ENCODE measurements at places on chromosomes 16 and 17. TPM values are rescaled to one million over a fixed set of nuclear protein-coding genes. Genes with fewer than 3 reads are reported as not detected.

The SOX8 gene
- 1.3 TPM for total RNA-seq

The ZPBP2 gene
- not detected for total RNA-seq

The TP53TG3F gene
- not detected for total RNA-seq

The KRTAP2-2 gene
- not detected for total RNA-seq

The MPO gene
- total RNA-seq: 0.16 TPM

The NT5C gene
- 15.7 TPM for total RNA-seq

- DNase-seq: peak; percentile 65
These were observed 955 bp downstream of the ACLY start for GRCh38 chr17:41917679-41918313.

DNA sequence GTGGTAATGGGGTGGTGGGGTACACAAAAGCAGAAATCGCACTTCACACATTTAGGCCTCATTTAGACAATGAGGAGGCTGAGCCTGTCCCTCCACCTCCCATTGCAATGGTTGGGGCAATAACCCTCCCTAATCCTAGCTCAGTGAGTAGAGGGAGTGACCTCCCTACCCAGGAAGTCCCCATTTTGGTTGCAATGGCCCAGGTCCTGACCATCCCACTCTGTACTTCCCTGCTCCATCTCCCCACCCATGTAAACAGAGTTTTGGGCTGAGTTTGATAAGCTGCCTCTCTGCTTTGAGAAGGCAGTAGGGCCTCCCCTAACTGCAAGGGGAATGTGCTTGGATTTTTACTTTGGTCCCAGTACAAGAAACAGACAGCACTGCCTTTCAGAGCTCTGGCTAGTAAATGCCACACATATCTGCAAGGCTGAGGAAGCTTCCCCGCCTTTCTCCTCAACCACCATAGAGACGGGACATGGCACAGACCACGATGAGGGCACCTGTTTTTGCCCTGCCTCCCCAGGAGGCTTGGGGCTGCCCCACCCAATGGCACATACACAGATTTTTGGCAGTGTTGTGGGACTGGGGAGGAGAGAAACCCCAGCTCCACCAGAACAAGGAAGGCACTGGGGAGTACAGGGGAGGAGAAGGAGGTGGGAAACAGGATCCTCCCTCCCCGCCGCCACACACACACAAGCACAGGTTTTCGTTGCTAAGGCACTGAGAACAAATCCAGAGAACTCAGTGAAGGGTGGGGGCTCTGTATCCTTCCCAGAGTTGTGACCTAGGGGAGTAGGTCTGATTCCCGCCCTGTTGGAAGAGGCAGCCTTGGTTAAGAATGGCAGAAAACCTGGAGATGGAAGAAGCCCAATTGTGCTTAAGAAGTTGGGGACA lies 7.3 kb downstream of the VAT1 start:
- DNase-seq: no peak

DNA sequence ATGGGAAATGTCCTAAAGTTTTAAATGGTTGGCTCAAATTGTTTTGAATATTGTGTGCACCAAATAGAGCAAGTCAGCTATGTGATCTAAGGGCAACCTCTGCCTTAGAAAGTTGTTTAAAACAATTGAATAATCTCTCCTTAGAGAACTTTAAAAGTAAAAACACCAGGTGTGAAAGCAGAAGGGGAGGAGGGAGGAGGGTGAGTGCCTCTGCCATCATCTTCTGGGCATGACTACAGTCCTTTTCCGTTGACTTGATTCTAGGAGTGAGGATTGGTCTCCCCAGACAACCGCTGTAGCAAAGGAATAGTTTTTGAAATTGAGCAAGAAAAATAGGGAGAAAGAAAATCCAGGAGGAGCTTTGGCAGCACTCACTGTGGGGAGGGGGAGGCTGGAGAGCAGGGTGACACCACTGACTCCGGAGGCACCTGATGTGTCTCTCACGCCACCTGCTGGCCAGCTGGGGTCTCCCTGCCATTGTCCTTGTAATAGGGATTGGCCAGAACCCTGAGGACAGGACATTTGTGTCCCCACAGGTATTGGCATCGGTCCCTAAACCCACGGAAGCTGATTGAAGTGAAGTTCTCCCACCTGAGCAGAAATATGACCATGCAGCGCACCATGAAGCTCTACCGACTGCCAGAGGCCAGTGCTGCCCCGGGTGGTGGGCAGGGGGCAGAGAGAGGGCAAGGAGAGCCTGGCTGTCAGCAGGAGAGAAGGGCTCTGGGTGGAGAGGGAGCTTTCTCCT lies 33.3 kb downstream of the PLCD3 start:
- DNase-seq: peak; percentile 79

DNA sequence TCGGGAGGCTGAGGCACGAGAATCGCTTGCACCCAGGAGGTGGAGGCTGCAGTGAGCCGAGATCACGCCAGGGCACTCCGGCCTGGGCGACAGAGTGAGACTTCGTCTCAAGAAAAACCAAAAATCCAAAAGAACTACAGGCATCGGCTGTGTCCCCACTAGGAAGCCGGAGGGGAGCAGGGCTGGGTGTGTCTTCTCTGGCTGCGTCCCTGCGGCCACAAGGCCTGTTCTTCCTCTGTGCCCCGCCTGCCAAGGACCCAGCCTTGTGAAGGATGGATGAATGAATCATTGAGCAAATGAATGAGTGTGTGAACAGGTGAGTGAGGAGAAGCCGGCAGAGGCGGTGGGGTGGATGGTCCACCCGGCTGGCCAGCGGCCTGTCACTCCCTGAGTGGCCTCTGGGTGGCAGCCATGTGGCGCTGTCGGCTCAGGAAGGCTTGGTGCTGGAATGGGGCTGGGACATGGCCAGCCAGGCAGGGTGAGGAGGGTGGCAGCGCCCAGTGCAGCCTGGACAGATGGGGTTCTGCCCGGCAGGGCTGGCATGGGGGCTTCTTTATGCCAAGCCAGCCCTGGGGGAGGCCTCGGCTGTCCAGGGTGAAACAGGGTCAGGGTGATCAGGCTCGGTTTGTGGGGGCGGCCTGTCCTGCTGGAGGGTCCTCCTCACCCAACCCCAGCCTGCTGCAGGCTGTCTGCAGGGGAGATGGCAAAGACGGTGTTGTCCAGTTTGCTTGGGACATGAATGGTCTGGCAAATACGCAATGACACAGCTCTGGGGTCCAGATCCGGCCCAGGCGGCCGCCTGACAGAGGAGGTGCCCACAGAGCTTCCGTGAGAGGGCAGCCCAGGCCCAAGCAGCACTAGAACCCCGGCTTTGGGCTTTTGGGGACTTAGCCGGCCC lies 21.7 kb downstream of the SLC25A10 start:
- peak; percentile 96 for DNase-seq

GRCh38 chr17:31869031-31869430 lies 10.0 kb upstream of the COPRS start:
- no peak for DNase-seq

DNA sequence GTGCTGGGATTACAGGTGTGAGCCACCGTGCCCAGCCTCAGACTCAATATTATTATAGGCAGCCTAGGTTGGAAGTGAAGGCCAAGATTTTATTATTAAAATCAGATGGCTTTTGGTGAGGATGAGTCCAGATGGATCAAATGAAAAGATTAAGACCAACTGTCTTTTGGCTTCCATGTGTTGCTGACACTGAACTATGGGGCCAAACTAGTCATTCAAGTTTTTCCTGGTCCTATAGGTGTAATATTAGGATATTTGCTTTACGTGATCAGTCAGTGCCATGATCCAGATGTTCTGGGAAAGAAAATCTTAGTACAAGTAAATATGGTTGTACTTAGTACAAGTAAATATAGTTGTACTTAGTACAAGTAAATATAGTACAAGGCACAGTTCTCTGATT lies 140.6 kb downstream of the MAP2K6 start:
- DNase-seq: no peak

- DNase-seq: no peak
These were observed 103.8 kb downstream of the MARF1 start for GRCh38 chr16:15539197-15539596.

- peak; percentile 64 for DNase-seq
These were observed 8.6 kb downstream of the NUDT16L1 start for GRCh38 chr16:4701791-4702465.

DNA sequence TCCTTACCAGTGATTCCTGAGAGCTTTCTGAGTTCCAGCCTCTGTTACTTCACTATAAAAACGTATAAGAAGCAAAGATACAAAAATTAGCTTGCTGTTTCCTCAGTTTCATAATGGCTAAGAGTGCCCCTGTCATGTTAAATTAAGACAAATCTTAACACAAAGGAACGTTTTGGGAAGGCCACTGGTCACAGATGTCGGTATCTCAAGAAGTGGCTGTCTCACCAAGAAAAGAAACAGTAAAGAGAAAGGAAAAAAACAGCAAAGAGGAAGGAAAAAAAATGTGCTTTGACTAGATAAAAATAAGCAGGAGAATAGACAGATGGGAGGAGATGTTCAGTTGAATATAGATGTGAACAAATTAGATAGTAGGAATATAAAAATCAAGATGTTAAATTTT lies 94.8 kb upstream of the AKTIP start:
- DNase-seq: no peak

DNA sequence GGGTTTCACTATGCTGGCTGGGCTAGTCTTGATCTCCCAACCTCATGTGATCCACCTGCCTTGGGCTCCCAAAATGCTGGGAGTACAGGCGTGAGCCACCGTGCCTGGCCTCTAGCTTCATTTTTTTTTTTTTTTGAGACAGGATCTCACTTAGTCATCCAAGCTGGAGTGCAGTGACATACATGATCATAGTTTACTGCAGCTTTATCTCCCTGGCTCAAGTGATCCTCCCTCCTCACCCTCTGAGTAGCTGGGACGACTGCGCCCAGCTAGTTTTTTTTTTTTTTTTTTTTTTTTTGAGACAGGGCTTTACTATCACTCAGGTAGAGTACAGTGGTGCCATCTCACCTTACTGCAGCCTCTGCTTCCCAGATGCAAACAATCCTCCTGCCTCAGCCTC lies 9.7 kb downstream of the RPA1 start:
- no peak for DNase-seq

GRCh38 chr17:38967290-38967738 lies at the start of gene FBXO47:
TSS of gene FBXO47 (minus strand) at chr17:38967403. CDS start at chr17:38963025, 4,378 bp downstream.
- DNase-seq: peak; percentile 89

- DNase-seq: no peak
These were observed 59.7 kb downstream of the PLCG2 start for GRCh38 chr16:81838794-81839193.

GRCh38 chr17:21376759-21377690 lies 868 bp downstream of the KCNJ12 start:
- peak; percentile 47 for DNase-seq

Measured in pancreas (tissue), 10 donors.